Fibroblast of villous mesenchyme (primary cell): ENCODE measurements at places on chromosomes 6 and 20. TPM values are rescaled to one million over a fixed set of nuclear protein-coding genes. Genes with fewer than 3 reads are reported as not detected.

- peak; percentile 83 for DNase-seq
These were observed 62.2 kb downstream of the MYLK4 start for GRCh38 chr6:2688401-2689064.

DNA sequence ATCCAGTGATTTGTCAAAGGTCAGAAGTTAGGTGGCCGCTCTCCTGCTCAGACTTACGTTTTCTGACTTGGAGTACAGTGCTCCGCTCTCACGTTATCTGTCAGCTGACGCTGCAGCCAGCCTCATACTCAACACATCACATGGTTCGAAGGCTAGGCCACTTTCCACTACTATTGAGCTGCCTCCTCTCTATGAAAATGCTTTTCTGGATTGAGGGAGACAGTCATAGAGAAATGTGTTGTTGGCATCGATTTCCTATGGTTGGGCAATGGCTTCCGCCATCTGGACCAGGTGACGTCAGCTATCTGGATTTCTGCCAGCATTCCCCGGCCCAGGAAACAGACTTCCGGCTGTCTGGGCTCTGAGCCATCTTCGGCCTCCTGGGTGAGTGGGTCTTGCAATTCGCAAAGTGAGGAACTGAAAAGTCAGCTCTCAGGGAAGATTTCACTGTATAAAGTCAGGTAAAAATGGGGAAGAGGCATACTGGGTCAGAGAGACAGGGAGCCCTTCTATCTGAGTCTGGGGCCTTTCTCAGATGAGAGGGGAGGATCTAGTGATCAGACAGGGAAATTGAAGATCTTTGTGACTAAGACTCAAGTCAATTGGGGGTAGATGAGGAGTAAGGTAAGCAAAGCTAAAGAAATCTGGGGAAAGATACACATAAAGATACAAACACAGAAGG lies 37.5 kb upstream of the IER3 start:
- DNase-seq = peak; percentile 100

DNA sequence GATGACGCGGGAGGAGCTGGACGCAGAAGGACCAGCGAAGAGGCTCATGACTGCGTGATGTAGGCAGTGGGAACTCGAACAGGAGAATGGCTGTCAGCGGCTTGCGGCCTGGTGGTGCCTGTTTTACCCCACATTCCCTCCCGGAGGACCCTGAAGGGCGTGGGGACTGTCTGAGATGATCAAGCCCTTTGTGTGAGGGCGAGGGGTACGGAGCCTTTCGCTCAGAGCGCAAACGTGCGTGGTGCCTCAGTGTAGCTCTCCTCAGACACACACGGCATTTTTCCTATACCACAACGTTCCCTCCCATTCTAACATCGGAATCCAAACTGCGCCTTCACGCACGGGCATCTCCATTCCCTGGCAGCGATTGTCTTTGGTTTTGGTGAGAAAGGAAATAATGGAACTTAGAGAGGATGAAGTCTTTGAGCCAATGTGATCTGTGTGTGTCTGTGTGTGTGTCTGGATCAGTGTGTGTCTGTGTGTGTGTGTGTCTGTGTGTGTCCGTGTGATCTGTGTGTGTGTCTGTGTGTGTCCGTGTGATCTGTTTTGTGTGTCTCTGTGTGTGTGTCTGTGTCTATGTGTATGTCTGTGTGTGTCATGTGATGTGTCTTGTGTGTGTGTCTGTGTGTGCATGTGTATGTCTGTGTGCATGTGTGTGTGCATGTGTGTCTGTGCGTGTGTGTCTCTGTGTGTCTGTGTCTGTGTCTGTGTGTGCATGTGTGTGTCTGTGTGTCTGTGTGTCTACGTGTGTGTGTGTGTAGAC lies 5.3 kb downstream of the PTK6 start:
- DNase-seq = no peak

GRCh38 chr20:54589402-54590030 lies 114.1 kb downstream of the DOK5 start:
- DNase-seq = no peak

DNA sequence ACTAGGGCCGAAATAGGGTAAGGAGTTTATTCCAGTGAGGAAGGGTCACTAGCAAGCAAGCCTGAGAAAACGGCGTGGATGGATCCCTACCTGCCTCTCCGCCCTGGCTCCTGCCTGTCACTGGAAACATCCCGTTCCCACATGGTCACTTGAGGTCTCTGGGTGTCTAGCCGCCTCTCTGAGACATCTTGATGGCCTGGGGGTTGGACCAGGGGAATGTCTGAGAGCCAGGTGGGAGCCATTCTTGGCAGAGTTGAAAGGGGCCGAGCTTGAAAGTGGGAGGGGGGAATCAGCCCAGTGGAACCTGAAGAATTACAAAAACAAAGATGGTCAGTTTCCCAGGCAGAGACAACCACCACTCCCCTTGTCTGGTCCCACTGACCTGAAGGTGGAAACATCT lies 961 bp downstream of the CCHCR1 start:
- DNase-seq = no peak

DNA sequence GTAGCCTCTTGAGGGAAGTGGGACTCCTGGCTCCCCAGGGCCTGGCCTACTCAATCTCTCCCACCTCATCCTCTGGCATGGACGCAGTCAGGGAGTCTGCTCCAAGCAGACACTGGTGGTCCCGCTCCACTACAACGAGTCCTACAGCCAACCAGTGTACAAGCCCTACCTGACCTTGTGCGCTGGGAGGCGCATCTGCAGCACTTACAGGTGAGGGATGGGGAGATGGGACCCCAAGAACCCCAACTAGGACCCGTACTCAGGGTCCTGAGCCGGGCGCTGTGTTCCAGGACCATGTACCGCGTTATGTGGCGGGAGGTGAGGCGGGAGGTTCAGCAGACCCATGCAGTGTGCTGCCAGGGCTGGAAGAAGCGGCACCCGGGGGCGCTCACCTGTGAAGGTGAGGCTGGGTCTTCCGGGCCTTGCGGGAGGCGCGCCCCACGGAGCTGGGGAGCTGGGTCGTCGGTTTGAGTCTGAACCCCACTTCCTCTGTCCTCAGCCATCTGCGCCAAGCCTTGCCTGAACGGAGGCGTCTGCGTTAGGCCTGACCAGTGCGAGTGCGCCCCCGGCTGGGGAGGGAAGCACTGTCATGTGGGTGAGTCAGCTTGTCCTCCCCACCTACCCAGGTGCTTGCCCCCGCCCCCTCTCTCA lies 2.1 kb downstream of the EGFL8 start:
- DNase-seq = no peak

DNA sequence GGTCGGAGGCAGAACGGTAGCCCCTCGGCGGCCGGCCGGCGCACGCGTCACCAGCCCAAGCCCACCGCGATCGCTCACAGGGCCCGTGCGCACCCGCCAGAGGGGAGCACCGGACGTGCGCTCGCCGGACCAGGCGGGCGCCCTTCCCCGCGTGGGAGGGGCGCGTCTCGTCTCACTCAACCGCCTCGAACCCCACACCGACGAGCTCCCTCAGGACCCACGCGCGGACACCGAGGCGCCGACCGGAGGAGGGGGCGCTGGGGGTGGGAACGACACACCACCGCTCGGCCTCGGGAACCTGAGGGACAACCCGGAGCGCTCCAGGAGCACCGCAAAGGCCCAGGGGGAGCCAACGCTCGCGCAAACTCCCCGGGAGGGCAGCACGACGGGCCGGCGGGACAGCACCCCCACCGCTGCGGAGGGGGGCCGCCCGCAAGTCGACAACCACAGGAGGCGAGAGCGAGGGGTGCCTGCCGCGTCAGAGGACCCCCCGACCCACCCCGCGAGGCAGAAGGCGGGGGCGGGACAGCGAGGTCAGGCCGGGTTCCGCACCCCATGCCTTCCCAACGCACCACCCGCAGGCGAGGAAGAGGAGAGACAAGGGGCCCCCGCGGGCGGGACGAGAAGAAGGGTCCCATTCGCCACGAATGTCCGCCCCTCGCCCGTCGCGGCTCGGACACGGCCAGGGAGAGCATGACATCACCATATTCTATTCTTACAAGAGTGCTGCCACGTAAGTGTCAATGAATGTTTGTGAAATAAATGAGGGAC lies 512.7 kb upstream of the ZNF337 start:
- peak; percentile 10 for DNase-seq

GRCh38 chr6:160330619-160331018 lies 17.6 kb upstream of the SLC22A3 start:
- DNase-seq = no peak

DNA sequence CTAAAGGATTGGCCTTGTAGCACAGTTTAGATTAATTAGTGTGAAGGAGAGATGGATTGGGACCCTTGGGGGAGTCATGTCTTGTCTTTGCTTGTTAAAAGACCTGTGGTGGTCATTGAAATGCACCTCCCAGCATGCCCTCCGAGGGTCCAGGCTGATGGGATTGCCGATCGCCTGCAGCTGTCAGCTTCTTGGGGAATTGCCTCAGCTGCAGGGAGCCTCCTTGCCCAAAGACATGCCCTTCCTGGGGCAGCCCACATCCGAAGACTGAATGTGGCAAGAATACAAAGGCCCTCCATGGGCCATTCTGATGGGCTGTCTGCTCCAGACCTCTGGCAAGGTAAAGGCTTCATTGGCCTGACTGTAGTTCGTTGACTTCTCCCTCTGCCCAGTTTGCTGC lies 150.7 kb downstream of the FARS2 start:
- no peak for DNase-seq

GRCh38 chr6:142242269-142242668 lies 59.5 kb upstream of the ADGRG6 start:
- DNase-seq = peak; percentile 10

DNA sequence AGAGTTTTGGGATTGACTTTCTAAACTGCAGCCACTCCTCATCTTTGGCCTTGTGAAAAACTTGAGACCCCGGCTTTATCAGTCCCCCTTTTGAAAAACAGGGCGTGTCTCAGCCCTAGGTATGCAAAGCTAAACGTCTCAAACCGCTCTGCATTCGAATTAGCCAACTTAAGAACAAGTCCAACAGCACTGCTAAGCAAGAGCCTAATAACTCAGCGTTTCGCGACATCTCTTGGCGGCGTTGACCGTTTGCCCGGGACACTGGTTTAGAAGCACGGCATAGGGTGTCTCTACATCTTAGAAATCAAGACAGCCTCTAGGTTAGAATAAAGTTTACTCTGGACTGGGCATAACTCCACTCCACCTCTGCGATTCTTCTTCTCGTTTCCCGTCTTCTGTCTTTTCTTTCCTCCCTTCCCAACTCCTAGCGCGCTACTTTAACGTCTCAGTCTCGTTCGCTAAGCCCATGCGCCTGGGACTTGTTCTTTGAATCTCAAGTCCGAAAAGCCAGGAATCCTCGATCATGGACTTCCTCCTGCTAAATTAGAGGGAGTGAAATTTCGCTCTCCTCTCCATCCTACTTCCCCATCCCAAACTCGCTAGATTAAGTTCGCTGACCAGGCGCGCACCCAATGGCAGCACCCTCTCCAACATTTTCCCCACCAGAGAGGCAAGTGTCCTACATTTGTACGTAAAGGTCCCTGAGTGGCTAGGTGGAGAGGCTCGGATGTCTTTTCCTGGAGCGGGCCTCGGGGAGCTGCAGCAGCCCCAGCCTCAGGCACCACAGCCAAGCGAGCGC lies 10.5 kb upstream of the TFAP2A start:
- peak; percentile 7 for DNase-seq

DNA sequence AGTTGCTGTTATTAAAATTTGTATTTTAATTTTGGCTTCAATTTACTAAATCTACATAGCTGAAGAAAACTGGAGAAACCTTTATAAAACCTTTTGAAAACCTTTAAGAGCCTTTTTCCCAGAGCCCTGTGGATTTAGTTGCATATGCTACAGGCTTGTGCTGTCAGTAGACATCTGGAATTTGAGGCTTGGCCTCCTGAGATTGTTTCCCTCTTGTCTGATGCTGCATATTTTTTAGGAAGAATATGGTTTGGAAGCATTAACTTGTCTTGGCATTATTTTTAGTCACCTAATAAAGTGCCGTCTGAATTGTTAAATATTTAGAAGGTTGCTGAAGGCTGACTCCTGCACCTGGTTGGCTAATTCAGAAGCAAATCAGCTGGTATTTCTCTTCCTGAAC lies 369.4 kb downstream of the UTRN start:
- no peak for DNase-seq

DNA sequence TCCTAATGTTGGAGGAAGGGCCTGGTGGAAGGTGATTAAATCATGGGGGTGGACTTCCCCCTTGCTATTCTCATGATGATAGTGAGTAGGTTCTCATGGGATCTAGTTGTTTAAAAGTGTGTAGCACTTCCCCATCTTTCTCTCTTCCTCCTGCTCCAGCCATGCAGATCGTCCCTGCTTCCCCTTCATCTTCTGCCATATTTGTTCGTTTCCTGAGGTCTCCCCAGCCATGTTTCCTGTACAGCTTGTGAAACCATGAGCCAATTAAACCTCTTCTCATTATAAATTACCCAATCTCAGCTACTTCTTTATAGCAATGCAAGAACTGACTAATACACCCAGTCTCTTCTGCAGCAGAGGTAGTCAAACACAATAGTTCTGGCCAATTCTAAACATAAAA lies 5.4 kb downstream of the EPM2A start:
- DNase-seq = no peak

DNA sequence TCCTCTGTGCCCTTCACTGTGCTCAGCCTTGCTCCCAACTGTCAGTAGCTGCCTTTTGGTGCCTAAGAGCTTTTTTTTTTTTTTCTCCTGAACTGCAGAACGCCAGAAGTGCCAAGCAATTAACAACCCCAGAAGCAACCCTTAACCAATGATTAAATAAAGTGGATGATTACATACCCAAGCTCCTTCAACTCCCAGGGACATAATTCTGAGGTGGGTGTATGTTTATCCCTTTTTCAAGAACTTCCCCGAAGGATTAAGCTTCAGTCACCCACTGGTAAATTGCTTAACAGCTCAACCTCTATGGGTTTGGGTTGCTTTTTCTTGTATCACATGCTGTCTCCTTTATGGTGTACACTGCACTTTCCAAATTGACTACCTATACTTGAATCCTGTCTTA lies 41.1 kb downstream of the KLHL31 start:
- no peak for DNase-seq

DNA sequence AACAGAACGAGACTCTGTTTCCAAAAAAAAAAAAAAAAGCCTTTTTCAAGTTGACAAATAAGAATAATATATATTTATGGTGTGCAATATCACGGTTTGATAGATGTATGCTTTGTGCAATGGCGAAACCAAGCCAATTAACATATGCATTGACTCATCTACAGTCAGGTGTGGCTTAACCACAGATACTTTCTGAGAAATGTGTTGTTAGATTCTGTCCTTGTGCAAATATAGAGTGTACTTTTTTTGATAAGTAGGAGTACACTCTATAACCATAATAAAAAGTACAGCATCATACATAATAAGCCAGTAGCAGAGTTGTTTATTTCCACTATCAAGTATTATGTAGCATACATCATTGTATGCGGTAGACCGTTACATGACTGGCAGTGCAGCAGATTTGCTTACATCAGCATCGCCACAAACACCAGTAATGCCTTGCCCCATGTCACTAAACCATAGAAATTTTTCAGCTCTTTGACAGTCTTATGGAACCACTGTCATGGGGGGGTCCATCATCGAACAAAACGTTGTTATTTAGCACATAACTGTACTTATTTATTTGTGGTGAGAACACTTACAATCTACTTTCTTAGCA lies 59.2 kb downstream of the TMEM170B start:
- DNase-seq = no peak

- DNase-seq = no peak
These were observed 282.2 kb downstream of the PTPRK start for GRCh38 chr6:128238225-128238624.

GRCh38 chr6:50112981-50113857 lies 63.5 kb upstream of the DEFB112 start:
- DNase-seq = no peak

- no peak for DNase-seq
These were observed 23.0 kb upstream of the AKAP12 start for GRCh38 chr6:151216804-151217203.

The PTPRK gene
- 70.0 and 82.5 TPM in 2 replicates for total RNA-seq

The ZBP1 gene
- not detected in 2 replicates for total RNA-seq

The FBXO9 gene
- 47.0 and 55.3 TPM in 2 replicates for total RNA-seq
